ENCODE measurements at places on chromosomes 11 and 22.

- no peak for DNase-seq
These were observed 76.7 kb downstream of the FAR1 start for GRCh38 chr11:13745165-13745564.

- no peak for DNase-seq
These were observed 7.9 kb upstream of the SPON1 start for GRCh38 chr11:13954591-13954990.

- DNase-seq: no peak
These were observed 457 bp downstream of the RNF141 start for GRCh38 chr11:10540546-10540914.

DNA sequence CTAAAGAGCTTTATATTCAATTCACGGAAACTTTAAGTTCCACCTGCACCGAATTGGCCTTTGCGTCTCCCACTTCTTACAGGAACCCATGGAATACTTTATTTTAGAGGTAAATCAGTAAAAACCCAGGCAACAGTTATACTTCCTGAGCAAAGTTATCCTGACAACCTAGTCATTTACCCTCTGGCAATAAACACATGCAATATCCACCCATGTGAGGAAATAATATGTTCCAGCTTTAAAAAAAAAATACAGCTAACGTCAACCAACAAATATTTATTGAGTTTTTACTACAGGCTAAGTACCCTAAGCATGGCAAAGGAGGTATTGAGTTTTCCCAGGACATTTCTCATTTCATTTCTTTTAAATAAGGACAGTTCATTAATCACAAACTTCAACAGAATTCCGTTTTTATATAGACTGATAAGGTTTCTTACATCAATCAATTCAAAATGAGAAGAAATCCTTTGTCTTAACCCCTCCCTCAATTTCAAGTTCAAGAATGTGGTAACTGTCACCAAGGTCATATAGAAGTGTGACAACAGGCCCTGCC, 38.3 kb upstream of the CCDC34 start:
- no peak for DNase-seq

DNA sequence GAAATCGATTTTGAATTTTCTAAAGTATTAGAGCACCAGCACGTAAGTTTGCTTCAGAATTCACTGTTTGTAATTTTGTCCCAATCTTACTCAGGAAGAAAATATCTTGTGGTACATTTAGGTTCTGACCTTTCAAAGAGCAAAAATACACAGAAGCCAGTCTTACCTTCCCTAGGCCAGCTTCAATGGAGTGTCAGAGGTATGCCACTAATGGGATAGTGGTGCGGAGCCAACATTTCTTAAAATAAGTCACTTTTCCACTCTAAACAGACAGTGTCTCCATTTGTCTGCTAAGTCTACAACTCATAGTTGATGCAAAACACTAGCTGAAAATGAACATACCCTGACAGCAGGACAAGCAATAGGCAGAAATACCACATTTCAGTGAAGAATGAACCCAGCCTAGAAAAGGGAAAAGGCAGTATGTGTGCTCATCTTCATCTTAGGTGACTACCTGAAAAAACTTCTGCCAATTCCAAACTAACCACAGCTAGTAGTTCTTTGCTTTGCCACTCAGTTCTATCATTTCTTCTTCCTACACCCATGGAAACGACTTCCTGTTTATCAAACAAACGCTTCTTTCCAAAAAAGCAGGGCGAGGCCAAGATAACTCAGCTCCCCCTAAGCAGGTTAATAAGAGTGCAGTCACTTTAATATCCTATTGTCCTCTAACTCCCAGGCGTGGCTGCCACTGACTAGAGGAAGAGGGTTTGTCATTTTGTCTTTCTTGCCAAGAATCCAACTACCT, 94.0 kb upstream of the APOA1 start:
- DNase-seq: no peak

- no peak for DNase-seq
These were observed 212.4 kb upstream of the SESN3 start for GRCh38 chr11:95443386-95443785.

- DNase-seq: no peak
These were observed 68.2 kb upstream of the EED start for GRCh38 chr11:86176165-86176884.

DNA sequence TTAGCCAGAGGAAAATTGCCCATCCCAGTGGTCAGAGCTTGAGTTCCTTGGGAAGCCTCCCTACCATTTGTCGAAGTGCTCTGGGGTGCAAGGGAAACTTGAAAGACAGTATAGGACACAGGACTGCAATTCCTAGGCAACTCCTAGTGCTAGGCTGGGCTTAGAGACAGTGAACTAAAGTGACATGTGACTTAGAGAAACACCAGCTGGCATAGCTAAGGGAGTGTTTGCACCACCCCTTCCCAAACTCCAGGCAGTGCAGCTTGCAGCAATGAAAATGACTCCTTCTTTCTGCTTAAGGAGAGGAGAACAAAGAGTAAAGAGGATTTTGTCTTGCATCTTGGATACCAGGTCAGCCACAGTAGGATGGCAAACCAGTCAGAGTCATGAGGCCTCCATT, 388.0 kb downstream of the DYNC2H1 start:
- no peak for DNase-seq

GRCh38 chr11:921921-922678, 3.6 kb upstream of the AP2A2 start:
- no peak for DNase-seq

DNA sequence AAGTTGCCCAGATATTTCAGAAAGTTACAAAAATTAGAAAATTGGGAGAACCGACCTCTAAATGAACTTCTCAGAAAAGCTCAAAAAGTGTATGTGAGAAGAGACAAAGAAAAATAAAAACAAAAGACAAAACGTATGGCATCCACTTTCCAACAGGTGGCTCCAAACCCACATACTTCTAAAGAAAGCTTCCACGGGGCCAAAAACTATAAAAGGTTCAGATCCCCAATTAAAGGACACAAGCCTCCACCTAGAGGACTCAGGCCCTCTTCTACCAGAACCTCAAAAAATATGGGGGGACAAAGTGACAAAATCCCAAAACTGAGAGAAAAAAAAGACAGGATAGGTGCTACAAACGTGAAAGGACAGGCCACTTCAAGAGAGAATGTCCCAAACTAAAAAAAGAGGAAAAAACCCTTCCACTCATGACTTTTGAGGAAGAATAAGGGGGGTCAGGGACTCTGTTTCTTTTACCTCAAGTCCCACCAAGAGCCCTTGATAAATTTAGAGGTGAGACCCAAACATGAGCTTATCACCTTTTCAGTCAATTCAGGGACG, 8.8 kb downstream of the SCGB2A1 start:
- DNase-seq: no peak

DNA sequence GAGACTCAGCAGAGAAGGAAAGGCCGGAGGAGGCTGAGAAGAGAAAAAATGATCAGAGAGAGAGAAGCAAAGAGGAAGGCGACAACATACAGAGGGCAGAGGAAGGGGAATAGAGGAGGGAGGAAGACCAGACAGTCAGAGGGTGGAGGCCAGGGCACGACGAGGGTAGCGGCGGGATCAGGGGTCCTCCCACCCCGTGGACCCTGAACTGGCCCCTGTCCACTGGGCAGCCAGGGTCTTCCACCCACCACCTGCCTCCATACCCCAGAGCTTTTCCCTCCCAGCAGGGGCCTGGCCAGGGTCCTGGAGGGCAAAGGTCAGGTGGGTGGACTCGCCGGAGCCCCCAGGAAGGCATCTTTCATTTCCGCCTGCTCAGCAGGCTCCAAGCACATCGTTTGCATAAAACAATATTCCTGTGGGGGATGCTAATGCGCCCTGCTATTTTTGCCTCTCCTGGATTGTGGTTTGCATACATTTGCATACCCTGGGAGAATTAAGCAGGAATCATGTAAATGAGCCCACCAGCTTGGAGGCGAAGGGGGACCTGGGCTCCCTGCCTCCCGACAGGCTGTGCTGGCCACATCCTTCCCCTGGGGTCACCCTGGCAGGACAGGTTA, 394.1 kb downstream of the MN1 start:
- no peak for DNase-seq

- no peak for DNase-seq
These were observed 160.5 kb upstream of the NAV2 start for GRCh38 chr11:19552161-19552560.

Data from hypothalamus (tissue), 51 donors.